ENCODE measurements at places on chromosomes 7 and 10.

DNA sequence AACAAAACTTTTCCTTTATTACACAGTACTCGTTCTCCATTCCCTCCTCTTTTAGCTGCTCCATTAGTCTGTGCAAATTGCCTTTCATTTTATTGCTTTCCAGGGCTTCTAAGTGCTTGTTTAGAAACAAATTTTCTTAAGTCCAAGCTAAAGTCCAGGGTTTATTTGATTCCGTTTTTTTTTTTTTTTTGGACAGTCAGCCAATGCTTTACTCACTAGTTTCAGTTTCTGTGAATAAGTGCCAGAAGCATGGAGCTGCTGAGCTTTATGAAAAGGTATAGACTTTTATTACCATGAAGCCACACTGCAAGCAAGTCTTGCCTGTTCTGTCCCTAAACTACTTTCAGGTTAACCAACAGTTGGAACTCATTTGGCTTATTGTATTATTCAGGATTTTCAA is 455.0 kb downstream of the GFRA1 start:
- DNase-seq, result no peak

DNA sequence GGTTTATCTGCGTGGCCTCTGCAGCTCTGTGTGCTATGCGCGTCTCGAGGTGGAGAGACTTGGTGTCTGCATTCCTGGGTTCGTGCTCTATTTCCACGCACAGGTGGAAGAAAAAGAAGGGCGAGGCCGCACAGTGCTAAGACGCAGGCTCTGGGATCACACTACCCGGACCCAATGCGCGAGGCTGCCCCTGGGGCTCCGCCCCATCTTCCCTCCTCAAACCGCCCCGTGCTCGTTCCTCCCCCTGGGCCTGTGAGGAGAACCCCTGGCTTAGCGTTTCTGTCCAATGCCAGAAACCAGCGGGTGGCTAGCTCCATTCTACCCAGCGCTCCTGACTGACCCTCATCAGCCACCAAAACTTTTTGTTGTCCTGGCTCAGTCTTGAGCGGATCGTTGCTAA is 143.1 kb downstream of the DYNC2I1 start:
- DNase-seq, result no peak

DNA sequence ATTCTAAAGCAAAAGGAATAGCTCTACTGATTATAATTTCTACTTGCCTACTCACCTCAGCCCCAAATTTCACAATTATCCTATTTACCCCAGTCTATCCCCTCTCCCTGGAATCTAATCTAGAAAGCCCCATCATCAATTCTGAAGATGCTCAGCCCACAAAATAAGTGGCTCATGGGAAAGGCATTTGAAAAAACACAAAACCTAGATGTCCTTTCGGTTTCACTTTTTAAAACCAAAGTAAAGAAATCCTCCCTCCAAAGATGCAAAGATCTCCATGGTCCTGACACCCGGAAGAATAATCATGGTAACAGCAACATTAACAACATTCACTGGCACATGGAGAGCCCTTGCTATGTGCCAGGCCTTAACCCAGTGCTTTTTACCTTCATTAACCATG is 224.8 kb downstream of the FGFR2 start:
- DNase-seq, result no peak

DNA sequence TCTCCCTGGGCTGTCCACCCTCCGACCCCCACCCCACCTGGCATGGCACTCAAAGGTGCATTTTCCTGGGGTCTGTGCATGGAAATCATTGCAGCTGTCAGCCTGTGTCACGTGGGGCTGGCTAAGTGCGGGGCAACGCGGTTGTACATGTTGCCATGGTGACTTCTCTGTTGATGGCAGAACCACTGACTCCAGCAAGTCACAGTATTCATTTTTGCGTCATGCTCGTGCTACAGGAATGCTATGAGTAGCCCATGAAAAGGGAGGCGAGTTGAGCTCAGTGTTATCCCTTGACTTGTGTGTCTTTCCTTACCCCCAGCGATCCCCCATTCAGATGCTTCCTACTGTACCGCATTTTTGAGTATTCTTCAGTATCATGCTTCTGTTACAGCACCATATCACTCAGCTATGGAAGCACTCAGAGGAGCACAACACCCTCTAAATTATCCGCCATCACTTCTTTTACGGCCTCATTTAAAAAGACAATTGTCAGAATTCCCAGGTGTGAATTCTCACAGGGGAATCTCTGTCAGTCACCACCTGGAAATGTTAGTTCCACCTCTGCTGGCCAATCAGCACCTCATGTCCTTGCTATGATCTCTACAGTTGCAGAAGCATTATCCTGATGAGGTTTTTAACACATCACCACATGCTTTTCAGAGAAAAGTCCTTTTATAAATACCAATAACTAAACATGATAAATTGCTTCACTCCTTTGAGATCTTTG is 194.4 kb upstream of the C7orf33 start:
- no peak for DNase-seq

GRCh38 chr7:133461421-133461820 is 208.5 kb downstream of the EXOC4 start:
- DNase-seq, result no peak

DNA sequence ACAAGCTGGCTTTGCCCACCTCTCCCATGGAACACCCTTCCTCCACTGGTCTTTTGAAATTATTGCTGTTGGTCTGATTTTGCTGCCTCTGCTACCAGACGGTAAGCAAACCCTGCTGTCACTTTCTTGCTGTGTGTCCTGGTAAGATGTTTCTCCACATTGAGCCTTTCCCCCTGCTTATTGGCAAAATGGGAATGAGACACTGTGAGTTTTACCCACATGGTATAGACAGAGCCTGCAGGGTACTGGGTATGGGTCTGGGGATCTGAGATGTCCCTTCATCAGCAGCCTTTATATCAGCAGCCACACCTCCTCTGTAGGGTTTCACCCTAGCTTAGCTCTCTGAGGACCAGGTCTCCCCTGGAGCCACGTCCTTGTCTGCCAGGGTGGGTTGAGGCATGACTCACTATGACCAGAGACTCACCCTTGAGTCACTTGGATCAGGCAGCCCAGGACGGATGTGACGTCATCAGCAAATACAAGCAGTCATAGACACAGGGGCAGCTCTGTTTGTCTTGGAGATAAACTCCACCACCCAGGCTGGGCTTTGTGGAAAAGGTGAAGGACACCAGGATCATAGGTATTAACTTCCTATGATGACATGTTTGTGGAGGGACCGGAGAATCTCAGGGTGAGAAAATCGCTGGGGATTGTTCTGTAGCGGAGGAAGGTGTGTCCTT is 17.9 kb upstream of the BAIAP2L1 start:
- DNase-seq, result no peak

- DNase-seq, result no peak
Measured at GRCh38 chr10:97074256-97075145, 111.3 kb downstream of the SLIT1 start.

DNA sequence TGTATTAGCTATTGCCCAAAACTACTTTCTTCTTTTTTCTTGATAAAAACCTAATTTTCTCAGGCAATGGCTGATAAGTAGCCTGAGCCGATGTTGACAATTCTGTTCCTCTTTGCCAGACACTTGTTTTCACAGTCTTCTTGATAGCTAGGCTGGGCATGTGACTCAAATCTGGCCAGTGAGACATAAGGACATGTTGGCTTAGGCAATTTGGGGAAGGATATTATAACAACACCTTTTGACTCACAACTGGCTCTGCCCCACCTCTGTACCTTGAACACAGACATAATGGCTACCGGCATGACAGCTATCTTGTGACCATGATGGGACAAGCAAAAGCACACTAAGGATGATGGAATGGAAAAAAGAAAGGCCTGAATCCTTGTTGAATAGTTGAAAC is 72.9 kb upstream of the GPR22 start:
- no peak for DNase-seq

DNA sequence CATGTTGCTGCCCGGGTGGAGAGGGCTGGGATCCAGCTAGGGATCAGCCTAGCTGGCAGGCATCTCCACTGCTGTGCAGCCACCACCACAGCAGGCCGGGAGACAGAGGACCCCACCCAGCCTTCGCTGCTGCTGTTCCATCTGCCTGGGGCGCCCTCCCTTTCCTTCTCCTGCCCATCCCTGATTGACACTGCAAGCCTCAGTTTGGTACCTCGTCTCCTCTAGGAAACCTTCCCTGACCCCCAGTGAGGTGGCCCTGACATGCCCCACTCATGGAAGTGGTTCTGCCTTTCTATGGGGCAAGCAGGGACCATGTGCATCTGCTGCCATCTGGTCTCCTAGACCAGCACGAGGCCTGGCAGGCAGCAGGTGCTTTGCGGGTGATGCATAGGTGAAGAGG is 30.4 kb upstream of the DPYSL4 start:
- no peak for DNase-seq

DNA sequence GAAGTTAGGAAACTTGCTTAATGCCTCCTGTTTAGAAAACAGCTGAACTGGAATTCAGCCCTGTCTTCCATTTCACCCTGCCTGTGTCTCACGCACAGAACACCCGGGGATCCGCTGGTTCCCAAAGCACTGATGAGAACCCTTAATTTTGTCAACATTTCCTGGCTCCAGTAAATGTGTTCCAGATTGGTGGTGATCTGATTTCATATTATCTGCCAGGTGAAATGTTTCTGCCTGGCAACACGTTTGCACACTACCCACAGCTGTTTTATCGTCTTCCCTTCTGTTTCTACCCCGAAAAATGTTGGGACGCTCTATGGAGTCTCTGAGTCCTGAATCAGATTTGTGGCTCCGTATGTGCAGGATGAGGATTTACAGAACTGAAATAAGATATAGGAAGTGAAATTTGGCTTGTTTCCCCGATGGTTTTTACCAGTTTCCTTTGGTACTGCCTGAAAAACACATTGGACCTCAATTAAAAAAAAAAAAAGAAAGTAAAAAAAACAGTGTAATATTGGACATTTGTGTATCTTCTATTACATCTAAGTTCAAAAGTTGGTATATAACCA is 29.0 kb downstream of the MRC1 start:
- DNase-seq, result no peak

DNA sequence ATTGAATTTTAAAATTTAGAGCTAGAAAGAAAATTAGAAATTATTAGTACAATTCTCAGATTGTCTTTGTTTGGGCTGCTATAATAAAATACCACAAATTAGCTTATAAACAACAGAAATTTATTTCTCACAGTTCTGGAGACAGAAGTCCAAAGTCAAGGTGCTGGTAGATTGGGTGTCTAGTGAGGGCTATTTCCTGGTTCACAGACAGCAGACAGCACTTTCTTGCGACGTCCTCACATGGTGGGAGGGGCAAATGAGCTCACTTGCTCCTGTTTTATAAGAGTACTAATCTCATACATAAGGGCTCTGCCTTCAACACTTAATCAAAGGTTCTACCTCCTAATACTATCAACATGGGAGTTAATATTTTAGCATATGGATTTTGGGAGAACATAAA is 134.1 kb downstream of the MDFIC start:
- DNase-seq, result no peak

- no peak for DNase-seq
Measured at GRCh38 chr7:122143376-122143750, 686 bp downstream of the AASS start.

GRCh38 chr7:27532314-27532713 is 130.4 kb downstream of the HIBADH start:
- DNase-seq, result no peak

- no peak for DNase-seq
Measured at GRCh38 chr10:59823111-59823510, 69.9 kb upstream of the MRLN start.

DNA sequence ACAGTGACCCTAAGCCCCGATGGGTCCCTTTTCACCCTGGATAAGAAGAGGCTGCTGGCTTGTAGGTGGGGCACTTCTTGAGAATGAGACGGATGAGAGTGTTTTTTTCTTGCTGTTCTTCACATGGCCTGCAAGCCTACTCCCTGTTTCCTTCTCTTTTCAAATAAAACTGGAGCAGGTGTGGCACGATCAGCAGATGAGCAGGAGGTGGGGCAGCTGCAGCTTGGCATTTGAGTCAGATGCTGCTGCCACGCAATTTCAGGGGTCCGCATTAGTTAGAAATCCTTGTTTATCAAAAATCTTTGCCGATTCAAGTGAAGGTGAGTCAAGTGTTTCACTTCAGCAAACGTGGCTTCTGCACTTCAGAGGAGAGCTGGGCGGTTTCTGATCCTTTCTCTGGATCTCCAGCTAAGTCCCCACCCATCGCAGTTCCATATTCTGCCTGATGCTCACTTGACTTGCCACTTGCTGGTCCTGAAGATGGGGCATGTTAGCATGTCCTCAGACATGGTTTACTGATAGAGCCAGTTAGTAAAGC is 20.8 kb downstream of the WDFY4 start:
- DNase-seq, result no peak

DNA sequence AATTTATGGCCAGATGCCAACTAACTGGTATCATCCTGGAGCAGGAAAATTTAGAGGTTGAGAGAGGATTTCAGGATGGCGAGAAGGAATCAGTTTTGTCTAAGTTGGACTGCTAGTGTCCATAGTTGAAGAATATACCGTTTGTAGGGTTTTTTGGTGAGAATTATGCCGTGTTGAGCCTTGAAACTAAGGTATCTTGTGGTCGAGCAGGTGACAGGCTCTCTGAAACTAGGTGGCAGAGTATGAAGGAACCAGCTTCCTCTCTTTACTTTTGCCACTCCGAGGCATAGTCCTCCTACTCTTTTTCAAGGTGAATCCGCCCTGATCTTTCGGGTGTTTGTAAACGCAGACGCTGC is 9.7 kb downstream of the MDFIC start:
- no peak for DNase-seq

- DNase-seq, result no peak
Measured at GRCh38 chr10:23448802-23449570, 10.1 kb downstream of the OTUD1 start.

GRCh38 chr7:115851291-115851690 is 179.3 kb downstream of the TFEC start:
- DNase-seq, result no peak

DNA sequence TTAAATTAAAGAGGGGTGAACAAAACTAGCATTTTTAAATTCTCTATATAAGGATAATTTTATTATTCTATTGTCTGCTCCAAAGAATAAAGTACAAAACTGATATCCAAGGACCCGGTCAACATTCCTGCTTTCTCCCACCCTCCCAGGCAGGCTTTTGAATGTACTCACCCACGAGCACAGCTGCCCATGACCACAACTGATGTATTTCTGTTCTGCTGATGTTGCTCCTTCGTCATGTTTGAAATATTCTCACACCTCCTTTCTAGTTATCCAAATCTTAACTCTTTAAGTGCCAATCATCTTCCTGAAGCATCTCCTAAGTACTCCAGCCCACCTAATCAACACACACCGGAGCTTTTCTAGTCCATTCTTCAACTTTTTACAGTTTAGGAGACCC is 46.7 kb downstream of the CALD1 start:
- no peak for DNase-seq

GRCh38 chr7:111873963-111874690 is 311.8 kb upstream of the IMMP2L start:
- DNase-seq, result no peak

- no peak for DNase-seq
Measured at GRCh38 chr7:29371472-29371871, 176.9 kb downstream of the CHN2 start.

DNA sequence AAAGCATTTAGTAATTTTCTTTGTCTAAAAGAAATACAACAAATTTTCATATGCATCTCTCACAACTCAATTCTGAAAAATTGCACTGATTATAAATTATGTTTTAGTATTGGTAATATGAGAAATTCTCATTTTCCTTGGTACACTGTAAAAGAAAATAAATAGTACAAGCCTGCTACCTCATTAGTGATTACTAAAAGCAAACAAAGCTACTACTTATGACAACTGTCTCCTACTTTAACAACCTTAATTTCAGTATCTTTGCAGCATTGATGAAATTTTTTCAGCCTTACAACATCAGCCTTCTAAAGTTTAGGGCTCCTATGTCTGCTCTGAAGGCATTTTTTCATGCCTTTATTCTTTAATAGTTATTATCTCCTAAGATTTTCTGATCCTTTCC is 65.7 kb downstream of the MINDY3 start:
- DNase-seq, result no peak

- DNase-seq, result no peak
Measured at GRCh38 chr7:107206136-107206535, 37.3 kb downstream of the HBP1 start.

Data from activated CD4-positive, CD25-positive, alpha-beta regulatory T cell (primary cell).